ENCODE measurements at places on chromosomes 2 and 18.
A peak's percentile ranks its signal among the peaks of the same experiment; 100 is the strongest.

DNA sequence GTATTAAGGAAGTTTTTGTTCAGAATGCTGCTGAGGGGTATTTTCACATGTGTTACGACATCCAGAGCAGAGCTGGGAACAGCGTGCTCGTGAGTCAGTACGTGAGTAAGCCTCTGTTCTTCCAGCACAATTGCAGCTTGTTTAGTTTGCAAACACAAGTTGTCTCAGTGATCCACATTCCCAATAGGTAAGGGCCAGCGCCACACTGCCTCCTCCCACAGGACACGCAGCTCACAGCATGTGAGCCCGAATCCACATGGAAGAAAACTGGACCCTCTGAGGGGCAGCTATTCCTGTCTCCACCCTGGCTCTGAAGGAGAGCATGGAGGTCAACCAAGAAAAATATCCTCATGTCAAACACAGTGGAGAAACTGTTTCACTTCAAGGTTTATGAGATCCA, 173.9 kb upstream of the PID1 start:
- DNase-seq: peak; percentile 70

- DNase-seq: no peak
Observed at GRCh38 chr2:204177251-204177976, 240.9 kb downstream of the ICOS start.

DNA sequence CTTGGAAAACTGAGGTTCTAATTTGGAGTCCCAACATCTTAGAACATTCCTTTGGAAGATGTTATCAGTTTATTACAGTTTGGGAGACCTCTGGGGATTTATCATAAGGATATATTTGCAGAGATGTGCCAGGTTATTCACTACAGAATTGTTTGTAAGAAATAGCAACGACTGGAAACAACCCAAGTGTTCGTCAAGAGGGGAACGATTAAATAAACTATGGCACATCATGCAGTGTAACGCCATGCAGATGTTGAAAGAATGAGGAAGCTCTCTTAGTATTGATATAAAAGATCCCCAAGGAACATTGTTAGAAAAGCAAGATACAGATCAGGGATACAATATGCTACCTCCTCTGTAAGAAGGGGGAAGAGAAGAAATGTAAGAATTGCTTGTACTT, 210.6 kb downstream of the TMEM247 start:
- no peak for DNase-seq

DNA sequence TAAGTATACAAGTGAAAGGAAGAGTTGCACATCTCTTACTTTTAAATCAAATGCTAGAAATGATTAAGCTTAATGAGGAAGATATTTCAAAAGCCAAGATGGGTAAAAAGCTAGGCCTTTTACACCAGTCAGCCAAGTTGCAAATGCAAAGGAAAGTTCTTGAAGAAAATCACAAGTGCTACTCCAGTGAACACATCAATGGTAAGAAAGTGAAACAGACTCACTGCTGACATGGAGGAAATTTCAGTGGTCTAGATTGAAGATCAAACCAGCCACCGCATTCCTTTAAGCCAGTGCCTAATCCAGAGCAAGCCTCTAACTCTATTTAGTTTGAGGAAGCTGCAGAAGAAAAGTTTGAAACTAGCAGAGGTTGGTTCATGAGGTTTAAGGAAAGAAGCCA, 79.1 kb downstream of the RBBP8 start:
- DNase-seq: no peak

- peak; percentile 59 for DNase-seq
Observed at GRCh38 chr2:10035053-10035422, 8.3 kb upstream of the KLF11 start.

Measured in CD14-positive monocyte (primary cell).